ENCODE measurements at places on chromosomes 6 and 20.

DNA sequence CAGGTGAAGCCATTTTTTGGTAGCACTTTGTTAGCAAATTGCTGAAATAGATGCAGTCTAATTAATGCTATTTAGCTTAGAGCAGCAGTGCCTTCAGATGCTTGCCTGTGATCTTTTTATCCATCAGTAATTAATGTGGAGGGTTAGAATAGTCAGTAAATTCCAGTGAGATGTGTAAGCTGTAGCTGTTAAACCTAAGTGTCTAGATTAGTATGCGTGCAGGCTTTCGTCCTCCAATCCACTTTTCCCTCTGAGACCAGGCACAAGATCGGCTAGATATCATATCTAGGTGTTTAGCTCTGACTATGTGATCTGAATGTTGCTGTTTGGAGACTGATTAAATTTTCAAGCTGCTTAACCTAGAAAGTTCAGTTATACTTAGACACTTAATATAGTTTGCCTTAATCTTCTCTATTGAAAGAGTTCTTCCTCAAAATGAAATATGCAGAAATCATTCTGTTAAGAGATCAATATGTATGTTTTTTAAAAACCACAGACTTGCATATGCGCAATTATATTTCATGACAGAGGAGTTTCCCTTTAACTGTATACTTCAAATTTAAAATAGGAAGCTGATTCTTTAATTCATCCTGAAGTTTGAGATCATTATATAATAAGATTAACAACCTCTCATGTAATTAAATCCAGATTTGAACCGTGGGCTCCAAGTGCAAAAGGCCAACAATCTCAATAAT, 41.2 kb downstream of the XRN2 start:
- DNase-seq, result no peak

DNA sequence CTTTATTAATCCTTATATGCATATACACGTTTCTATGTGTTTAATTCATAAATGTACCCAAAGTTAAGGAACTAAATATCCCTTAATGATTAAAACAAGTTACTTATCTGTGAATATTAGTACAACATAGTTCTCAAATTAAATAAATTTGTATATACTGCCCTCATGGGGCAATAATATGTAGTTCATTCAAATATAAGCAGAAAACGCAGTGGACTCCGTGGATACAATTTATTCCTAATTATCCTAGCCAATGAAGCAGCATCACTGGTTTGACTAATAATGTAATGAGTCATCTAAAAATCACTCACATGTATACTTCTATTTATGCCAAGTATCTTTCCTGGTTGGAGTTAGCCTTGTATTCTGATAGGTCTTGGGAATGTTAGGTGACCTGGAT, 111.6 kb downstream of the TBC1D32 start:
- no peak for DNase-seq

GRCh38 chr20:41147767-41148191, 10.4 kb downstream of the PLCG1 start:
- no peak for DNase-seq

GRCh38 chr20:60292001-60292520, 333.8 kb downstream of the CDH26 start:
- DNase-seq, result no peak

DNA sequence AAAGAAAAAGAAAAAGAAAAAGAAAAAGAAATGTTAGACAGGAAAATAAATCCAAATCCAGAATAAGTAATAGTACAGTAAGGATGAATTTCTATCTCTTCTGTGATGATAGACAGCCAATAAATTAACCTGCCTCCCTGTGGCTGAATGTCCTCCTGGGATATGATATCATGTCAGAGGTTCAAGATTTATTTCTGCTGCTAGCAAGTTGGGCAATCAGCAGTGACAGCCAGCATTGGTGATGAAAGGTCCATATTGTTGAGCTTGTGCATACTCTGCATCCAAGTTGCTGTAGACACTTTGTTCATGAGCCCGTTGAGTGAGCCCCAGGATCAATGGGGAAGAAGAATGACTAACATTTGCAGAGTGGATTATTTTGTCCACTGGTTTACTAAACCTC, 44.9 kb upstream of the CEP85L start:
- DNase-seq, result no peak

GRCh38 chr6:128235556-128235955, 284.8 kb downstream of the PTPRK start:
- no peak for DNase-seq

- DNase-seq, result no peak
These were observed 75.2 kb upstream of the IYD start for GRCh38 chr6:150293423-150294173.

DNA sequence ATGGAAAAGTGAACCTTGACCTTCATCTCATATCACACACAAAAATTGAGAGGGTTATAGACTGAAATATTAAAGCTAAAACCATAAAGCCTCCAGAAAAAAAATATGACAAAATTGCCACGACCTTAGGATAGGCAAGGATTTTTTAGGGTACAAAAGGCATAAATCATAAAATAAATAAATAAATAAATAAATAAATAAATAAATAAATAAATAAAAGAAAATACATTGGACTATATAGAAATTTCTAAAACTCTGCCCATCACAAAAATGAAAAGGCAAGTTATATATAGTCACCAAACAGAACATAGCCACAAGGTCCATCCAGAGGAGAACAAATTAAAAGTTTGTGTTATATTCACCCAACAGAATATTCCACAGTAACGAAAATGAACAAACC, 108.6 kb downstream of the INSM1 start:
- DNase-seq, result no peak

- no peak for DNase-seq
These were observed 114.1 kb upstream of the RREB1 start for GRCh38 chr6:6993503-6994237.

- DNase-seq, result no peak
These were observed 12.8 kb downstream of the TREM1 start for GRCh38 chr6:41273714-41274113.

DNA sequence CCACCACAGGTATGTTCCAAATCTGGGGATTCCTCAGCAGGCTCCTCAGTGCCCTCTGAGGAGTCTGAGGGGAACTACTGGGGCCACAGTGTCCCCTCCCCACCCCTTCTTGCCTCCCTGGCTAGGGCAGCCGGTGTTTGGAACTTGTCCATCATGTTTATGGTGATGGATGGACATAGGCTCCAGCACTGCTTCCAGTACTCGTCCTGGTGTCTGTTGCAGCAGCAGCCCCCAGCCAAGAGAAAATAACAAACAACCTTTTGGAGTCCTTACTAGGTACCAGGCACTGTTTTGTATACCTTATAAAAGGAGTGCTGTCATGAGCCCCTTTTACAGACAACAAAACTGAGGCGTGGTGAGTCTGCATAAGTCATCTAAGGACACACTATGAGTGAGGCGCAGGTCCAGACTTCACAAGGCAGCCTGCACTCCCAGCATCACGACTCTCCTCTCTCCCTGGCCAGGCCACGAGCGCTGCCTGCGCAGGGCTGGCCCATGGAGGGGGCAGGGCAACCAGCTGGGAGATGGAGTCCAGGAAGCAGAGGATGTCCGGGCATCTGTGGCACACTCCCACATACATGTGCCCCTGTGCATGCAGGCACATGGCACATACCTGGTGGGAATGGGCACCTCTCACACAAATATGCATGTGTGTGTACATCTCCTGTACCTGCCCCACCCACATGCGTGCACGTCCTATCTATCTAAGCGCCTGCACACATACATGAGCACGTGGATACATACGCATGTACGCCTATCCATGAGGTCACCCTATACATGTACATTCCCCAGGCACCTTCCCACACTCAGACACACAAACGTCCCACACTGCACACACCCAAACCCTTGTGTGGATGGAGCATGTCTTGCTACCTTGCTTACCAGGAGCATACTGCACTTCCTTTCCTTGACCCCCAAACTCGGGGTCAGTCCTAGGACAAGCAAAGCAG, 152.7 kb downstream of the VEGFA start:
- DNase-seq, result no peak

GRCh38 chr6:158460602-158461169, 99.2 kb upstream of the TMEM181 start:
- DNase-seq, result no peak

GRCh38 chr6:155327326-155328073, 13.2 kb upstream of the TFB1M start:
- no peak for DNase-seq

GRCh38 chr6:105099371-105099770, 80.4 kb downstream of the POPDC3 start:
- no peak for DNase-seq

- DNase-seq, result no peak
These were observed 141.2 kb downstream of the RALGAPA2 start for GRCh38 chr20:20571068-20571780.

DNA sequence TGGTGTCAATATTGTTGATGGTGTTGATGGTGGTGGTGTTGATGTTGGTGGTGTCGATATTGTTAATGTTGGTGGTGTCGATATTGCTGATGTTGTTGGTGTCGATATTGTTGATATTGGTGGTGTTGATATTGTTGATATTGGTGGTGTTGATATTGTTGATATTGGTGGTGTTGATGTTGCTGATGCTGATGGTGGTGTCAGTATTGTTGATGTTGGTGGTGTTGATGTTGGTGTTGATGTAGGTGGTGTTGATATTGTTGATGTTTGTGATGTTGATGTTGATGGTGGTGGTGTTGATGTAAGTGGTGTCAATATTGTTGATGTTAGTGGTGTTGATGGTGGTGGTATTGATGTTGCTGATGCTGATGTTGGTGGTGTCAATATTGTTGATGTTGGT, 240.0 kb downstream of the CDH4 start:
- DNase-seq, result no peak

GRCh38 chr20:31680286-31681127, 42.2 kb downstream of the BCL2L1 start:
- no peak for DNase-seq

GRCh38 chr6:163786995-163787671, 372.6 kb downstream of the QKI start:
- no peak for DNase-seq

DNA sequence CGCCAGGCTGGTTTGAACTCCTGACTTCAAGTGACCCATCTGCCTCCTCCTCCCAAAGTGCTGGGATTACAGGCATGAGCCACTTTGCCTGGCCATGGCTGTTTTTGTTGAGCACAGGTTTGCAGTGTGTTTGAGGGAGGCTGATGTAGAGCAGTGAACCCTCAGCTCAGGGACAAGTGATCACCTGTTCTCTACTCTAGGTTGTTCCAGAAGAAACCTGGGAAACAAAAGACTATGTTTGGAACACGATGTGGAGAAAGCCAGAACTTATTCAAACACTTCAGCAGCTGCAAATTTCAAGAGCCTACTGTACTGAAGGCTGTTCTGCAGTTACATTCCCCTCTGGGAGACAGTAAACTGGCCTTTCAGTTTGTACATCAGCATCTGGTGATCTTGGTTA, 4.7 kb downstream of the TULP1 start:
- no peak for DNase-seq

DNA sequence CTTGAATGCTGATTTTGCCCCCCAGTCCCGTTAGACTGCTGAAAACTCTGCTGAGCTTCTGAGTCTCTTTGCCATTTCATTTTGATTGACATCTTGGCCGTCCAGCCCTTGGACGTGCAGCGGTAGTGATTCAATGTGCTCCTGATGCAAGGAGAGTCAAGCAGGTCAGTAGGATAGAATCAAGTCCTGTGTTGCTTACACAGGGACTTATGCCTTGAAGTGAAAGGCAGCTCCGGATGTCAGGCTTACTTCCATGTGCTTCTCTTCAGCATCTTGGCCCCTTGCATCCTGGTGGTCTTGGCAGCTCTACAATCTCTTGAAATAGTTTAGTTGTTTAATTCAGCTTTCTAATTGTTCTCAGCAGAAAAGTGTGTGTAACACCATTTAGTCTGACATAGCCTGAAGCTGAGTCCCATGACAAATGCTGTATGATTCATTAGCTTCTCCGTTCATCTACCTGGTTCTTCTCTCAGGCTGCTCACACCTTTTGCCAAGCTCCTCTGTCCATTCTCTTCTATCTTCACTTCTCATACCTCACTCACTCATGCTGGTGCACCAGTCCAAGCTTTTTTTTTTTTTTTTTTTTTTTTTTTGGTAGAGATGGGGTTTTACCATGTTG, 76.0 kb downstream of the EZR start:
- DNase-seq, result no peak

DNA sequence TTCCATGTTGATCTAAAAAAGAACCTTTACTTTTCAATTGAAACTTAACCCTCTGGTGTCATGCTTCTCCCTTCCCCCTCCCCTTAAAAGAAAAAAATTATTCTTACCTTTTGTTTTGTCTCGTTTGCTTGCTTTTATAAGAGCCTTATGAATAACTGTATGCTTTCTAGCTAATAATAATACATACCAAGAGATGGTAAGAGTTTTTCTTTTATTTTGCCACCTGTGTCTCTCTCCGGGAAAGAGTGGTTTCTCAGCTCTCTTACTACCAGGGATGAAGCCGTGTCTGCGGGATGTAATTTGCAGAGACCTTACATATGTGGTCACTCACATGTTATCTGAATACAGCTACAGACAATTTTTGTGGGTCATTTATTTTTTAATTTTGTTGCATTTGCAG, 7.7 kb downstream of the STX16 start:
- no peak for DNase-seq

DNA sequence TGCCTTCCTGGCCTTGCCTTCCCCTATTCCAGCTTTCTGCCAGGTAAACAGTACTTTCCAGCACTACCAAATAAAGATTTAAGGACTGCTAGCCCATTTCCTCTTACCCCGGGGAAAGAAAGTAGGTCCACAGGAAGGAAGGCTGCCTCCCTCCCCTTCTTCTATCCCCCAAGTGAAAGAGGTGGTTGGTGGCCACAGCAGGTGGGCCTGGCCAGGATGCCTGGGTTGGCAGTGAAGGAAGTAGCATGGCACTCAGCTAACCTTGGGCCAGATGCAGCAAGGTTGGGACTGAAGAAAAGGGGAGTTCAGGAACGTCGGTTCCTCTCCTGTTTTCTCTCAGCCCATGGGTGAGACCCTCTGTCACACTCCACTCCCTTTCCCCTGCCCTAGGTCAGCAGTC, 8.9 kb downstream of the NFKBIL1 start:
- no peak for DNase-seq

- DNase-seq, result no peak
These were observed 21.8 kb downstream of the CDS2 start for GRCh38 chr20:5148581-5148980.

- DNase-seq, result no peak
These were observed 231.6 kb downstream of the TBXT start for GRCh38 chr6:165936096-165936495.

- peak; percentile 29 for DNase-seq
These were observed 38.5 kb downstream of the DLGAP4 start for GRCh38 chr20:36344517-36345132.
